ENCODE measurements at places on chromosomes 4 and X. TPM values are rescaled to one million over a fixed set of nuclear protein-coding genes. Genes with fewer than 3 reads are reported as not detected.

DNA sequence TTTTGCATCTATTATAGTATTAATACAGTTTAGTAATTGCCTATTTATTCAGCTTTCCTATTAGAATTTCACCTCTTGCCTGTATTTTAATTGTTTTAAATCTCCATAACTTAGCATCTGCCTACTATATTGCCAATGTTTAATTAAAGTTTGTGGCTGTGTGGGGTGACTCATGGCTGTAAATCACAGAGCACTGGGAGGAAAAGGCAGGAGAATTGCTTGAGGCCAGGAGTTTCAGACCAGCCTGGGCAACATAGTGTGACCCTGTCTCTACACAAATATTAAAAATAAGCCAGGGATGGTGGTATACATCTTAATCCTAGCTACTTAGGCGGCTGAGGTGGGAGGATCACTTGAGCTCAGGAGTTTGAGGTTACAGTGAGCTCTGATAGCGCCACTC, 14.5 kb upstream of the CCSER1 start:
- DNase-seq, result no peak

Gene DUX4
- total RNA-seq, result not detected

GRCh38 chr4:69490271-69490670, 5.4 kb downstream of the UGT2B4 start:
- no peak for DNase-seq

GRCh38 chr4:39933671-39934590, 43.8 kb downstream of the PDS5A start:
- DNase-seq, result no peak

- DNase-seq, result no peak
These were observed 36.6 kb downstream of the PCYT1B start for GRCh38 chrX:24610516-24610915.

GRCh38 chr4:103074744-103075434, 1.7 kb downstream of the SLC9B2 start:
- no peak for DNase-seq

- DNase-seq, result no peak
These were observed 23.9 kb upstream of the RNF128 start for GRCh38 chrX:106702636-106703035.

Measured in neural crest cell (in vitro differentiated cells).